A172 (cell line): ENCODE measurements at places on chromosomes 3 and 15.

DNA sequence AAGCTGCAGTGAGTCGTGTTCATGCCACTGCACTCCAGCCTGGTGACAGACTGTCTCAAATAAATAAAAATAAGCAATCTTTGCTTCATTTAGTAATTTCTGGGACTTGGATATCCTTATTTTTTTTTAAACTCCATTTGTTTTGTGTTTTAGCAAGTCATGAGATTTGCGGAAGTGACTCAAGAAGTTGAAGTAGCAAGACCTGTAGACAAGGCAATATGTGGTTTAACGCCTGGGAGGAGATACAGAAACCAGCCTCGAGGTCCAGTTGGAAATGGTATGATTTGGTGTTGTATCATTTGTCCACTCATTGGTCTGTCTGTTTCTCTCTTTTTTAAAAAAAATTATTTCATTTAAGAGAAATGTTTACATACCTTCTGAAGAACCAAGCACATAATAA is 16.6 kb upstream of the RPLP1 start:
- no peak for DNase-seq

DNA sequence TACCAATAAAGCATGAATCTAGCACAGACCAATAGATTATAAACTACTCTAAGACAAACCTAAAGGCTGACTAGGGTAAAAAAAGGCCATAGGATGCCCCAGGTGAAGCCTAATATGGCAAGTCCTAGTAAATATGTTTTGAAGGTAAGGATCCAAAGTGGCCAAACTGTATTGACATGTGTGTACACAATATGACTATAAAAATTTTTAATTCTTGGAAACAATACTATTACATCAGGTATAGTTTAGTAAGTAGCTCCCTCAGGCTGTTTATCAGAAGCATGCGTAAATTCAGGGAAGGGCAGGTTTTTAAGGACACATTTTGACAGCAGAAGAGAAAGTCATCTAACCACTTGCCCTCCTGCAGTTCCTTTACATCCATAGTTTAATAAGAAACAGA is 18.8 kb downstream of the GNB4 start:
- DNase-seq: no peak

GRCh38 chr3:67515778-67516177 is 138.6 kb downstream of the SUCLG2 start:
- DNase-seq: no peak

- no peak for DNase-seq
Observed at GRCh38 chr3:101867511-101867910, 18.2 kb downstream of the NFKBIZ start.

DNA sequence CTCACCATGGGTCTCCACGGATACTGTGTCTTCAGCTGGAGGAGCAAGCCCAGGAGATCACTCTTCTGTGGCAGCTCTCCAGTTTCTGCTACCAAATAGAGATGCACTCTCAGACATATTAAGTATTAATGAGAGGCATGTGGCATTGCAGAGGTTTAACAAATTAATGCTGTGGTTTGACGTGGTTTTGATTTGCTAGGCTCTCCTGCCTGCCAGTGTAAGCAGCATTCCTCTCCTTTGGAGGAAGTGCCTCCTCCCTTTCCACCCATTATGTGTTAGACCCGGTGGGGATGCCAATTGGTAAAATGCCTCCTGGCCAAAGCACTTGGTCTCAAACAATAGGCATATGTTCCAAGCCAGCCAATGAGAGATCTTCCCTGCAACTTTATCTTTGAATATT is 124.8 kb downstream of the MYLK start:
- DNase-seq: no peak

DNA sequence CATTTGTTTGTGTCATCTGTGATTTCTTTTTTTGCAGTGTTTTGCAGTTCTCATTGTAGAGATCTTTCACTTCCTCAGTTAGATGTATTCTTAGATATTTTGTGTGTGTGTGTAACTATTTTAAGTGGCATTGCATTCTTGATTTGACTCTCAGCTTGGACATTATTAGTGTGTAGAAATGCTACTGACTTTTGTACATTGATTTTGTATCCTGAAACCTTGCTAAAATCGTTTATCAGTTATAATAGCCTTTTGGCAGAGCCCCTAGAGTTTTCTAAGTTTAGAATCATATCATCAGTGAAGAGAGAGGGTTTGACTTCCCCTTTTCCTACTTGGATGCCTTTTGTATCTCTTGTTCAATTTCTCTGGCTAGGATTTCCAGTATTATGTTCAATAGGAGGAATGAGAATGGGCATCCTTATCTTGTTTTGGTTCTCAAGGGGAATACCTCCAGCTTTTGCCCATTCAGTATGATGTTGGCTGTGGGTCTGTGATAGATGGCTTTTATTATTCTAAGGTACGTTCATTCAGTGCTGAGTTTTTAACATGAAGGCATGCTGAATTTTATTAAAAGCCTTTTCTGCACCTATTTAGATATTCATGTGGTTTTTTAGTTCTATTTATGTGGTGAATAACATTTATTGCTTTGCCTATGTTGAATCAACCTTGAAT is 211.7 kb downstream of the MBNL1 start:
- DNase-seq: no peak

GRCh38 chr3:143751643-143752178 is 96.6 kb downstream of the SLC9A9 start:
- no peak for DNase-seq

DNA sequence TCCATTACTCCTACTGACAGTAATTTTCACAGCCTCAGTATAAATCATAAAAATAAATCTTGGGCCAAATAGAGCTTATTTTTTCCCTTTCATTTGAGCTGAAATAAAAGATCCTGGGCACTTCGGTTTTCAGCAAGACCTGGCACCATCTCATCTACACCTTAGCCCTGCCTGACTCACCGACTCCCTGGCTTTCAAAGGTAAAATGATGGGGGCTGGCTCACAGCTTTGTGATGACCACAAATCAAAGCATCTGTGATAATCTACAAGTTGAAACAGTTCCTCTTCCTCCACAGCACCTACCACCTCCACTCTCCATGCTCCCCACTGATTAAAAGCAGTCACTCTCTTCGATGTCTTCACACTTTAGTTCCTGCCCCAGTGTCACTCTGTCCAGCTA is 27.6 kb downstream of the DET1 start:
- no peak for DNase-seq

DNA sequence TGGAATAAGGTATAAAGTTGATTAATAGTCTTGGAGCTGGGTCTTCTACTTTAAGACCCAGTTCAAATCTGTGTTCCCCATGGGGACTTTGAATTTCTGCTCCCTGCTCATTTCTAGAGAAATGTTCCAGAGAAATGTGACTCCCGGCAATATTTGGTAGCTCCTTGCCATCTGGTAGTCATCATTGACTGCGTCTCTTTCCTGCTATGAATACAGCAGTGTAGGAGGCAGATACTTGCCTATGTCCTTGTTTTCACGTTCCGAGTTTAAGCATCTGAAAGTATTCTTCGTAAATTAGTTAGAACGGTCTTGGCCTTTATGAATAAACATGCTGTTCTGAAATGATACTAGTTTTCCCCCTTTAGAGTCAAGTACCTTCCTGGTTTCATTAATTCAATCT is 352.9 kb downstream of the PTPRG start:
- DNase-seq: no peak

- no peak for DNase-seq
Observed at GRCh38 chr3:148873977-148874376, 8.9 kb downstream of the CPA3 start.

GRCh38 chr15:91258415-91258759 is 158.3 kb downstream of the SV2B start:
- peak; percentile 10 for DNase-seq

DNA sequence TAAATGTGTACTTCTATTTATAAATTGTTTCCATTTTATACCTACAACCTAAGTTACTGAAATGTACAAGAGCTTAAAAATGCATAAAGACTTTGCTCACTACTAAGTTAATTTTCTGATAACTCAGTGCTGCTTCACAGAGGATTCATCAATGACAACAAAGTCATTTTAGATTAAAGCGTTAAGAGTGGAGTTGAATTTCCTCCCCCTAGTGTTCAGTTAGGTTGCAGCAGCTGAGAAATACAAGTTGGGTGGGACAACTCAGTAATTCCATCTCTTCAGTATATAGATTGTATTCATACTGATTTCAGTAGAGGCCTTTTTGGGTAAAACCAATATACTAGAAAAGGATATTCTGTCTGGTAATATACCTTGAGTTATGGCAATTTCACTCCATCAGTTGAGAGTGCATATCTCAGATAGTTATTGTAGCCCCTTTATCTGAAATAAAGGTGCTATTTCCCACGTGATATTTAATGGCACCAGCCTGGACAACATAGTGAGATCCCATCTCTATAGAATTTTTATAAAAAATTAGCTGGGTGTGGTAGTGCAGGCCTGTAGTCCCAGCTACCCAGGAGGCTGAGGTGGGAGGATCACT is 6.9 kb upstream of the RPL35A start:
- DNase-seq: peak; percentile 47

DNA sequence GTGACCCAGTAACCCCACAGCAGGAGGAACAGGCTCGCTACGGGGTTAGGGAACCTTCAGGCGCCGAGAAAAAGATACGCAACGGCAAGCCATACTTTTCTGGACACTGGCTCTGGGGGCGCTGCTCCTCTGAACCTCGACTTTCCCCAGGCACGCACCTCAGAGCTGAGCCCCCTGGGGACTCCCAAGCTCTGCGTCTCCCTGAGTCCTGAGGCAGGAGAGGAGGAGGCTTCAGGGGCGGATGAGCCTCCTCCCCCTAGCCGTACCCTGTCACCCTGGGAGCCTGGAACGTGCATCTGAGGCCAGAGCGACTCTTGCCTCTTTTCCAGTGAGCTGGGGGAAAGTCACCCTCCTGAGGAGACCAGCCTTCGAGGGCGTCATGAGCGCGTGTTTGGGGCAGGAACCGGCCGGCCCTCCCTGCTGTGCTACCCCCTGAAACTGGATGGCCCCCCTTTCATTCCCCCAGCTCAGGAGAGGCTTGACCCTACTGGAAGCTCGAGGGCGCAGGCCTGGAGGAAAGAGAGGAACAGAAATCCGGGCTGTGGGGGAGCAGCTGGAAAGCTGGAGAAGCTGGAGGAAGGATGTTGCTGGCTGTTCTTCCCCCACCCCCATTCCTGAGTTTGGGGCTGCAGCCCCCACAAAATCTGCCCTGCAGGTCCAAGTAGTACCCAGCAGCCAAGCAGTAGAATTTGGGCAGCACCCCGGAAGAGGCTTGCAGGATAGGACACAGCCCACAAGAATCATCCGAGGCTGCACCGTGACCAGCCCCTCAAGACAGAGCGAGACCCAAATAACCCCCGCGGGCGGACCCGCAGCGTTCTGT is 25.1 kb upstream of the POLG start:
- no peak for DNase-seq

DNA sequence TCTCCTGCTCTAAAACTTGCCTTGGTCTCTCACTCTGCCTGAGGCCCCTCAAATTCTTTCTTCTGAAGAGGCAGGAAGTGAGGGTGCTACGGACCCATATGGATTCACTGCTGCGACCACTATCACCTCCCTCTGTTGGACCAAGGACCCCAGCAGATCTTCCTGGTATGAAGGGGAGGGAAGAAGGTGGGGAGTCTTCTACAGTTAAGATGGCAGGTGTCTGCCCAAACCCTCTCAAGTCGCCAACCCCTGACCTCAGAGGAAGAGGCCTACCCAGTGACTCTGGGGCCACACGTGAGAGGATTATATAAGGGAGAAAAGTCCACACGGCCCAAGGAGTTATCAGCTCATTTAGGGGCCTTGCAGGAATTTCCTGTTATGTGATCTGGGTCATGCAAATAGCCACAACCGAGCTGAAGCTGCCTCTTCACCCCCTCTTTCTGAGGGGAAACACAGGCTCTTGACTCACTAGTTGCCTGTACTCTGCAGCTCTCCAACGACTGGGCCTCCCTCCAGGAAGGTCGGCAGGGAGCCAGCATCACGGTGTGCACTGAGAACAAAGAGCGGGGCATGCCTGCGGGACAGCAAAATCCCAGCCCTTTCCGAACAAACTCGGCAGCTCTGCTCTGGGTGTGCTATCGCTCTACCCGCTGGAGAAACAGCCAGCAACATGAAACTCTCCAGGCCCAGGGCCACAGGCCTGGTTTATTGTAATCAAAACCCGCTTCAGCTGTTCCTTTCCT is 116.0 kb downstream of the XXYLT1 start:
- DNase-seq: peak; percentile 91

DNA sequence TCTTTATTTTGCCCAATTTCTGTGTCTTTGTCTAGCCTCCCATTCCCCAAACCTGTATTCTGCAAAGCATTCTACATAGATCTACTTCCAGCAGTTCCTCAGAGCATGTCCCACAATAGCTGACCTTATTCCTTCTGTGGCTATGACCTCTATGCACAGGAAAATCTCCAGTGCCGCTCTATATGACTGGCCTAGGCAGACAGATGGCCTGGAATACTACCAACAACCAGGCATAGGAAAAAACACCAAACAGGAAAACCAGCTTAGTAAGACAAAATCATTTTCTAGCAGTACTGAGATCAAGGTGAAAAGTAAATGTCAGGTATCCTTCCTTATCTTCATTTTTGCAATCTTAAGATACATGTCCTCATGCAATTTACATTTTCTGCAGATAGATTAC is 1115.0 kb downstream of the IGSF11 start:
- no peak for DNase-seq

DNA sequence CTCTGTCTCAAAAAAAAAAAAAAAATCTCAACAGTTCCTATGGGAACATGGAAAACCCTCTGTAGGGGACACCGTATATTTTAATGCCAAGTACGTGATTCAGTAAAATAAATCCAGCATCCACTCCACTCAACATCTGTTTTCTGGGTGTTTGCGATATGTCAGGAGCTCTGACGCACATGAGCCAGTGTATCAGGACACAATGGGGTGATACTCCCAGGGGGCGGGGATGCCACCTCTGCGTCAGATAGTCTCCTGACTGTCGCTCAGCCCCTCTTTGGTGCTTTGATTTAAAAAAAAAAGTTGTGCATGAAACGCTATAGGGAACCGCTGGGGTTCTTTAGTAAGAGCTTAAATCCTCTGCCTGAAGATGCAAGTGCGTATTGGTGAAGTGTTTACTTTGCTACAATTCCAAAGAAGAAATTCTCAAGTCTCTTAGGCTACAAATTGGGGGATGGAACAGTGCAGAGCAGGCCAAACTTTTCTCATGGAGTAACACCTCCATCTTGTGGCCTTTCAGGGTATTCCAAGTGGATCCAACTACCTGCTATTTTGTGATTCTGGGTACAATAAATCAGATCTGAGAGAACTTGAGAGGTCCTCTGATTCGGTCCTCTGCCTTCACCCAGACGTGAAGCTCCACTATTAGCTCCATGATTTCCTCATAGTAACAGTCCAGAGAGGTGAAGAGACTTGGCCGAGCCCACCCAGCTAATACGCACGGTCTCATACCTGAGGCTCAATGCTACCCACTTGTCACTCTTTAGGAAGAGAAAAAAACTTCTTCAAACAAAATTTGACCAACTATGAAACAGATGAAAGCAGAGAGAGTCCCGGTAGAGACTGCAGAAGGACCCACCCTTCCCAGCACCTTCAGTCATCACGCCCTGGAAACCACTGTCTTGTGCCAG is 9.3 kb upstream of the NR2E3 start:
- DNase-seq: peak; percentile 73
